ENCODE measurements at places on chromosomes 1 and 21. TPM values are rescaled to one million over a fixed set of nuclear protein-coding genes. Genes with fewer than 3 reads are reported as not detected.

ARID4B gene
- total RNA-seq = 20.1 TPM

C1orf226 gene
- total RNA-seq = 5.3 TPM

MARK1 gene
- 4.7 TPM for total RNA-seq

KCNK1 gene
- 11.2 TPM for total RNA-seq

GRCh38 chr1:172999349-172999748, 51.4 kb downstream of the TNFSF18 start:
- DNase-seq = no peak

GRCh38 chr1:145960468-145961108, 2.8 kb upstream of the LIX1L start:
- DNase-seq = no peak

GRCh38 chr1:53545663-53546408, 86.6 kb downstream of the DMRTB1 start:
- no peak for DNase-seq
